Activated CD8-positive, alpha-beta memory T cell treated with anti-CD3 and anti-CD28 coated beads, Interleukin-2, amount 50 U/mL, for 48 hours (primary cell): ENCODE measurements at places on chromosomes 12 and 14.
A peak's percentile ranks its signal among the peaks of the same experiment; 100 is the strongest.

DNA sequence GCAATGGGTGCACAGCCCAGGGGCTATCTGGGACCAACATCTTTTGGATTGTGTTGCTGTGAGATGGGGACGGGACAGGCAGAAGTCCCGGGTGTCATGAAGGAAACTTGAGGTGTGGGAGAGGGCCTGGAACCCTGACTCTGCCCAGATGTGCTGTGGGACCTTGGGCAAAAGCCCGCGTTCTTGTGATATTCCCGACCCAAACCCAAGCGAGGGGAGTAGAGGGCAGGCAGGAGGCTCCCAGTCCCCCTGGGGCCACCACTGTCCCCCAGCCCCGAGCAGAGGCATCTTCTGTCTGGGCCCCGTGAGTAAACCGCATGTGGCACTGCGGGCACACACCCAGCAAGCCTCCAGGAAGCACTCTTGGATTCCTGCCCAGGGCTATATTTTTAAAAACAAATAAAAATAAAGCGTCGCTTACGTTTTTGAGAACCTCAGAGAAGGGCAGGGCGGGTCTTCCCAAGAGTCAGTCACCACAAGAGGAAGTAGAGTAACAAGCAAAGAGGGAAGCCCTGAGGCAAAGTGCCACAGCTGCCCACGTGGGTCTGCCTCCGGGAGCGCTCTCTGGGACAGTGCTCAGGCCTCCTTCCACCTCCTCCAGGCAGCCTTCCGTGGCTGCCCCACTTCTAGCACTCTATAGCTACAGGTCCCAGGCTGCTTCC is 39.5 kb downstream of the BEGAIN start:
- peak; percentile 63 for DNase-seq

DNA sequence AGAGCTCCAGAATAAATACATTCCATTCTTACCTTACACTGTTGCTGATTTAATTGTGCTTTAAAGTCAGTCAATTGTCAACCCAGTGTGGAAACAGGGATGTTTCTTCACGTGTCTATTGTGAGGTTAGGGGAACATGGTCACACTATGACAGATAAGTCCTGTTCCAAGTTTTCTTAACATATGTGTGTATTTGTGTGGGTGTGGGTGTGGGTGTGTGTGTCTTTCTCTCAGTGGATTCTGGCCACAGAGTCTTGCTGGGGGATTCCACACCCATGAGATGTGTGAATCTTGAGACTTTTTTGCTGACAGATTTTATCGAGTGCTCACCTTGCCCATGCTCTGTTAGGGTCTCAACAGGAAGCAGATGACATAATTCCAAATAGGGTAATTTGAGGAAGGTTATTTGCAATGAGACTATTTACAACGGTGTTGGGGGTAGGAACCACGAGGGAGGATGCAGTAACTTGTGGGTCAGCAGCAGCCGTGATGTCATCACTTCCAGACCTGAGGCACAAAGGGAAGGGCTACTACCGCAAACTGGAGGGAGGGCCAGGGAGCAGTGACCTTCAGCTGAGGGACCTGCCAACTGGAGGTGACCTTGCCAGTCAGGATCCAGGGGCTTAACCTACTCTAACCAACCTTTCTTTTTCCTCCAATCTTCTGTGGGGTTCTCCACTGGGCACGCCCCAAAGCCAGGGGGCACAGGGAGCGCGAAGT is 1.9 kb upstream of the VRK1 start:
- DNase-seq, result no peak

DNA sequence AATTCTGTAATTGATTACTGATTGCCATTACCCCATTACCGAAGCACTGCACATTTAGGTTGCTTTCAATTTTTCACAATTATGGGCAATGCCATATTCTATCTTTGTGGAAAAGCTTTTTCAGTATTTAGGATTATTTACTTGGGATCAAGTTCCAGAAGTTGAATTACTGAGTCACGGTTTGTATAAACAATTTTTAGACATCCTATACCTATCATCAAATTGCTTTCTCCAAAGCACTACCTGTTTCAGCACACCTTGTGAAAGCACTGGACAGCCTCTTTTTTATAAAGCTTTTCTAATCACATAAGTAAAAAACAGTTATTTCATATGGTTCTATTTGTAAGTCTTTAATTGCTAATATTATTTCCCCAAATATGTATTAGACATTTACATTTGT is 221.5 kb upstream of the CAND1 start:
- DNase-seq, result no peak

DNA sequence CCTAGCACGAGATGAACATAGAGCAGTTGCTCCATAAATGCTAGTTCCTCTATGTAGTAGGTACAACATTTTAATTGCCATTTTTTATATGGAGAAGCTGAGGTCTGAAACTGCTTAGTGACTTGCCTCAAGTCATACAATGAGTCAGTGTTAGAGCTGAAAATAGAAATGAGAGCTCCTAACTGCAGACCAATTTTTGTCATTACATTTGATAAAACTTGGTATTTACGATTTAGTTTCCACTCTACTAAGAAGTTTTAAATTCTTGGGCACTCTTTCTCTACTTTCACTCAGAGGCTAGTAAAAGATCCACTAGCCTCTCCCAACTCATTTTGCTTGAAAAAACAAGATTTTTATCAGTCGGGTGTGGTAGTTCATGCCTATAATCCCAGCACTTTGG is 8.1 kb upstream of the TMED10 start:
- no peak for DNase-seq

GRCh38 chr12:89117448-89118034 is 234.8 kb downstream of the DUSP6 start:
- no peak for DNase-seq

GRCh38 chr12:93080994-93081809 is 152.1 kb upstream of the EEA1 start:
- no peak for DNase-seq

DNA sequence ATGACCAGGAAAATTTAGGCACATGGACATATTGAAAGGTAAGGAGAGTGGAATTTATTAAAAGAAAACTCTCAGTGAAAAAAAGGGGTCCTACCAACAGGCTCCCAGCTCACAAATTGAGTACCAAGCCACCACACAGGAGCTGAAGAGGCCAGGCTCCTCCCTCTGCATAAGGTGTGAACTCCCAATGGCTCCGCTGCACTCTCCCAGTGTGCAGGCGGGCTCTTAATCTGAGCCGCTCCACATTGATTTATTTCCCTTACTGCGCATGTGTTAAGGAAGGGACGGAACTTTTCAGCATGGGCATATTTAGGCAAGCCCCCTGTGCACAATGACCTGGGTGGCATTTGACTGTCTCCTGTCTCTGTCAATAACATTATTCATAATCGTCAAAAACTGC is 68.6 kb upstream of the PLEKHG7 start:
- no peak for DNase-seq

DNA sequence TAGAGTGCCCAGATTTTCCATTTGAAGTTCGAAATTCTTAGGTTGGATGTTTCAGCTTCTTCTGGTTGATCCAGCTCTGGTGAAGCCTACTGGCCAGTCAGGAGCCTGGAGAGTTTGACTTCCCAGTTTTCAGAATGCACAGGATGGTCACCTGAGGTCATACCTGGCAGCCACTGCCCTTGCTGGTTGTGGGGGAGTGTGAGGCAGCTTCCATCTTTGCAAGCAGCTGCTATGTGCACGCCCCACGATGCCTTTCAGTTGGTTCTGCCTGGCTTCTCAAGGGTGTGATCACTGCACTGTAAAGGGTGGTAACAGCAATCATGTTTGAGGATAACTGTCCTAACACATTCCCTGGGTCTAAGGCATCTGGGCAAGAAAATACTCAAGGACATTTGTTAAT is 15.4 kb downstream of the CCDC92 start:
- DNase-seq, result no peak

- DNase-seq, result no peak
Observed at GRCh38 chr12:71478270-71478669, 38.7 kb downstream of the LGR5 start.

GRCh38 chr14:100557658-100558057 is 29.6 kb downstream of the BEGAIN start:
- no peak for DNase-seq

DNA sequence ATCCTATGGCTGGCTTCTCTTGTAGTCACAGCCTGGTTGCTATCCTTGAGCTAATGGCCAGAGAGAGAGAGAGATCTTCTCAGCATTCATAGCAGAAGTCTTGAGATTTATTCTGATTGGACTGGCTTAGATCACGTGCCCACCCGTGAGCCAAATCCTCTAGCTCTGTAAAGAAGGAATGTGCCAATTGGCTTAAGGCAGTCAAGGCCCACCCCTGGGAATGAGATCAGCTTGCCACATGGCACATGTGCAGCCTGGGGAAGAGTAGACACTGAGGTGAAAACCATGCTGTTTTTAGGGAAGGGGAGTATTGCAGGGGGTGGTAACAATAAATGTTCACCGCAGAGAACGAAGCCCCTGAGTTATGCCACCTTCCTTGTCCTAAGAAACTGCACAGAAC is 36.3 kb downstream of the PLEKHG7 start:
- no peak for DNase-seq

DNA sequence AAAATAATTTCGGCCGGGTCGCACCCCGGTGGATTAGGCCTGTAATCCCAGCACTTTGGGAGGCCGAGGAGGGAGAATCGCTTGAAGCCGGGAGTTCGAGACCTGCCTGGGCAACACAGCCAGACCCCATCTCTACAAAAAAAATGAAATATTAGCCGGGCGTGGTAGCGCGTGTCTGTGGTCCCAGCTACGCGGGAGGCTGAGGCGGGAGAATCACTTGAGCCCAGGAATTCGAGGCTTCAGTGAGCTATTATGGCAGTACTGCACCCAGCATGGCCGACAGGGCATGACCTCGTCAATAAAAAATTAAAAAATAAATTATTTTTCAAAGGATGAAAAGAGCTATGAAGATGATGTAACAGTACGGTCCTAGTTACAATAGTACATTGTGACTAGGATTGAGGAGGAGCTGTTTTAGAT is 523 bp downstream of the GTF2H3 start:
- peak; percentile 58 for DNase-seq

- peak; percentile 57 for DNase-seq
Observed at GRCh38 chr12:116916714-116917114, 6.0 kb downstream of the FBXW8 start.

- no peak for DNase-seq
Observed at GRCh38 chr12:1369460-1369859, 224.9 kb downstream of the FBXL14 start.

- DNase-seq, result no peak
Observed at GRCh38 chr12:87846045-87846444, 183.2 kb downstream of the C12orf50 start.

GRCh38 chr14:103561381-103562178 is 877 bp downstream of the BAG5 start:
- peak; percentile 73 for DNase-seq

DNA sequence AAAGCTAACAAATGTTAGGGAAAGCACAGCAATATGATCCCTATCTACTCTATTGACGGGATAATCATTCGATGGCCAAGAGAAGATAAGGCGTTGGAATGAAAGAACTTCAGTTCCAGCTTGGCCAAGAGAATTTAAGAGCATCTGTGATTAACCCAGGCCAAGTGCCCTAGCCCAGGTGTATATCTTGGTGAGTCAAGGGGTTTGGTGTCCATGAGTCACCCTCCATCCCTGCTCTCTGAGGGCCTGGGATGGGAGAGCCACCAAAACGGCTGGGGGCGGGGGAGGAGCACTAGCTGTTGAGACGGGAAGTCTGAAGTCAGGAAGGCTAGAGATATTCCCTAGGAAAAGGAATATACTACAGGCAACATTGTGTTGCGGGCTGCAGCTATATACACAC is 13.0 kb downstream of the TBPL2 start:
- DNase-seq, result no peak

- DNase-seq, result no peak
Observed at GRCh38 chr12:75892731-75893408, 138.7 kb downstream of the PHLDA1 start.

DNA sequence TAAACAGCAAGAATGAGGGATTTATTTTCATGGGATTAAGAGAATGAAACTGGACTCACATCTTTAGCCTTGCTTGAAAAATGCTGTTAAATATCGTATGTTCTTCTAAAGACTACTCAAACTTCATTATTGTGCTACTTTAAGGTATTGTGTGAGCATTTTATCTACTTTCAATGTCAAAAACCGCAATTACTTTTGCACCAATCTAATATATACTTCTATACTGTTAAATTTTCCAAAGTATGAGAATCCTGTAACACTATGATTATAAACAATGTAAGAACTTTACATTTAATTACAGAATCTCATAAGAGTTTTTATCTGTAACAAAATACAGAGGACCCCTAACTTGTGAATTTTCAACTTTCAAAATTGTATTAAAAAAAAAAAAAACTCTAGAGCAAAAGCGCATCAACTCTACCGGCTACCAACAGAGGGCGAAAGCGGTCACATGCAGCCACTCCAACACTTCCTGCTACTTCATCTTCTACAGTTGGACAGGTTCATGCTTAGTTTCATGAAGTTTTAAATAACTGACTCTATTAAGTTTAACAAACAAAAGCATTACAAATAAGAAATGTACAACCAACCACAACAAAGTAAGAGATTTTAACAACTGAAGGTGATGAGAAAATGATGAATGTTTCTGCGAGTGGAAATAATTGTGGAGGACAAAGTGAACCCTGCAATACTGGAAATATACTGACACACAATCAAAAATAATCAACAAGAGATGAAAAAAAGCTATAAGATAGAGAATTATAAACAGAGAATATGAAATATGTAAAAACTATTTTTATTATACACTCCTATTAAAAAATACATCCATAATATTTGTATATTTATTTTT is 210.9 kb downstream of the MED13L start:
- no peak for DNase-seq

DNA sequence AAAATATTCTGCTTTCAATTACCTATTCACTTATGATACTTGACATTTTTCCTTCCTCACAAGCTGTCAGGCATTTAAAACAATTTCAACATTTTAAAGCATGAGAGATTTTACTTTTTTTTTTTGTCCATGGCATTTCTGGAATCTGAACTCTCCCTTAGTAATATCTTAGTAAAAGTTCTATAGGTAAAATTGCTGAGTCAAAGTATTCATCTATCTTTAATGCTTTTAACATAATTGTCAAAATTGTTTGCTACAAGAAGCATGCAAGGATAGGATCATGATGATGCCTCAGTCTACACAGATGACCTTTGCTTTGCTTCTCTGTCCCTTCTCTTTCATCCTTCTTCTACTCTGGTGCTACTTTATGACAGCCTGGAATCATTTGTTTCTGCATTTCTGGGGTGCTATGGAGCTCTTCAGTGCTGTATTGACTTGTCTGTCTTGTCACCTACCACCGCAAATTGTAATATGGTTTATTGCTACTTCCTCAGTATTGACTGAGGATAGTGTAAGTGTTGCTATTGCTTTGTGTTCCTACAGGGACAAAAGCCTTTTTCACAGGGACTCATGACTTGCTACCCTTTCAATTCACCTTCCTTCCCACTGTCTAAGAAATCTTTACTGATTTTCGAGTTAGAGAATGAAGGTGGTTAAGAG is 589.8 kb upstream of the ATP2B1 start:
- DNase-seq, result no peak

- peak; percentile 71 for DNase-seq
Observed at GRCh38 chr14:88005978-88006851, 1.3 kb downstream of the GPR65 start.
